ENCODE measurements at places on chromosomes 5 and 9.

DNA sequence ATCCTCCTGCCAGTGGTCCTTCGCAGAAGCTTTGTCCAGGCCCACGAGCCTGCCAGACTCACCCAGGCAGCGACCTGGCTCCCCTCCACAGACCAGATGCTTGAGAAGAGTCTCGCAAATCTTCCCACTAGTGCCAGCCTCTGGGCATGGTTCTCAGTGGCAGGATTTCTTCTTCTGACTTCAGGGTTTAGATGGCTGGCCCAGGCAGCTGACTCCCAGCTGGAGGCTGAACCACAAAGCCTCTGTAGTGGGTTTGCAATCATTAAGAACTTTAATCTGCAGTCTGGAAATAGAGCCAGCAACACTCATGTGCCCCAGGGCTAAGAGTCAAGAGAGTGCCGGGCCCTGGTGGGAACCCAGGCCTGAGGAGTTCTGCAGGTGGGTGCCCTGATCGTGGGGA is 90.6 kb upstream of the ICE1 start:
- no peak for DNase-seq

DNA sequence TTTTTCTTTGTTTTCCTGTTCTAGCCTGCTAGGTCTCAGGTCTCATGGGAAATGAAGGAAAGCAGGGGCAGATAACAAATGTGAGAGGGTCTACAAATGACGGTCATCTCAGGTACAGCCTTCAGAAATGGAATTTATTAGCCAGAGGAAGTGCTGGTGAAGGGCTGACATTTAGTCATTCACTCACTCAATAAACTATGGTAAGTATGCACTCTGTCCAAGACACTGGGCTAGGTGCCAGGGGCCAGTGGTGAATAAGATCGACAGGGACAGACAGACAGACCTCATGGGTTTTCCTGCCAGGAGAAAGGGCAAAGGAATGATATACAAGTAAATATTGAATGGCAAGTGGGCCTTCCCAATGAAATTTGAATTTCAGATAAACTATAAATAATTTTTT is 6.3 kb downstream of the PDE6A start:
- DNase-seq: peak; percentile 82

- DNase-seq: no peak
These were observed 84.6 kb upstream of the FBXW11 start for GRCh38 chr5:172090976-172091547.

GRCh38 chr9:121751686-121752445 is 100.4 kb downstream of the DAB2IP start:
- no peak for DNase-seq

- DNase-seq: no peak
These were observed 153.5 kb upstream of the RAI14 start for GRCh38 chr5:34502581-34502980.

GRCh38 chr5:31186672-31187267 is 6.7 kb upstream of the CDH6 start:
- peak; percentile 43 for DNase-seq

DNA sequence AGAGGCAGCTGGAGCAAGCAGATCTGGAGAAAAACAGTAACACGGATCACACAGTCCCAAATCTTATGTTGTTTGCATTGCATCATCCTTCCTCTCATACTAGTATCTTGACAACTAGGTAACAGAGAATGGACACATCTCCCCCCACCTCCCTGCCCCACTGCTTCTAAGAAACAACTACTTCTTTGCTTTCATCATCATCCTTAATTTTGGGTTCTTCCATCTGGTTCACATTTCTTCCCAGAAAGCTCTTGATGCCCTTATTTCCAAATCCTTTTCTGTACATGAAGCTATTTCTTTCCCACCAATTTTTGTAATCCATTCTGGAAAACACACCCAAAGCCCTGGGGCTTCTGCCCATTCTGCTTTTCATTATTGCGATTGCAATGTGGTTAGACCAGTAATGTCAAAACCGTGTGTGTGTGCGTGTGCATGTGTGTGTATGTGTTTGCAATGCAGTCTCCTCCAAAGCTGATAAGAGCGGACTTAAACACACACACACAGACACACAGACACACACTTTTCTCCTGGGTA is 254.7 kb upstream of the SLC30A5 start:
- DNase-seq: peak; percentile 88

- peak; percentile 66 for DNase-seq
These were observed at the start of gene LPAR1 for GRCh38 chr9:111038331-111039230. Gene LPAR1 (minus strand): TSS chr9:111038470. CDS start chr9:110972117, 66,353 bp downstream.

- no peak for DNase-seq
These were observed 175.6 kb upstream of the COX7C start for GRCh38 chr5:86442036-86442745.

- DNase-seq: no peak
These were observed 424.1 kb upstream of the CD180 start for GRCh38 chr5:67620424-67621397.

- no peak for DNase-seq
These were observed 5.0 kb upstream of the C1QTNF3 start for GRCh38 chr5:34047774-34048572.

- DNase-seq: peak; percentile 28
These were observed 2.3 kb upstream of the SLC12A2 start for GRCh38 chr5:128081111-128081851.

DNA sequence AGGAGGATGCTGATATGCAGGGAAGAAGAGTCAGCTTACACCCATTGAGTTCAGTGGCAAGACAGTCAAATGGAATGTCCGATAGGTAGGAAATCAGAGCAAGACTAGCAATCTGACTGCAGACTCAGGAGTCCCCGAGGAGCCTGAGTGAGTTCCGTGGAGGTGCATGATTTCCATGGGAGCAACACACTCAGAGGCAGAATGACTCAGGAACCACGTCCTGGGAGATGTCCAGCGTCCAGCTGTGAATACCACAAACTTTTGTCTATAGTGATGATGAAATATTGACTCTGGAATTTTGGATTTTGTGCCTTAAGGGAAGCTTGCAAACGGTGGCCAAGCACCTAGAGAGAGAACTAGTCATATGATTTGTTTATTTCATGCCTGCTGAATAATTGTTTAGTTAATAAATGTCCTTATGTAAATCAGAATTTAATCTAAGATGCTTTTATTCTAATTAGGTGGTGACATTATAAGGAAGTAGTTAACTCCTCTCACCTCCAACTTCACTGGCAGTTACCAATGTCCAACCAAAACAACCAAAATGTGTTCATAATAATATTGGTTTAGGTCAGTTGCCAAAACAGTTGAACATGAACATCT is 100.4 kb downstream of the PDE4D start:
- DNase-seq: peak; percentile 97

DNA sequence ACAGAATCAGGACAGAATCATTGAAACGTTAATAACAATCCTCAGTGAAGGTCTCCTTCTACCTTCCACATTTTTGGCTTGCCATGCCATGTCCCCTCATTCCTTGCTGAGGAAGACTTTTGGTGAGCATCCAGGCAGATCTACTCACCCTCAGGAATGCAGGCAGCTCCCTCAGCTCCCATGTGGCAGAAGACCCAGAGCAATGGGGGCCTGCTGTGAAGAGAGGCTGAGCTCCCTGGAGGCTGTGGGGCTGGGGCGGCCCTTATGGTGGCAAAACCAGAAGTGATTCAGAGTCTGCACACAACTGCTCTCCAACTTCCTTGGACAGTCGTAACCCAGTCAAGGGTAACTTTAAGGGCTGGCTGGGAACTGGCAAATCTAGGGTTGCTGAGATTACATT is 247.2 kb upstream of the EFNA5 start:
- peak; percentile 40 for DNase-seq

DNA sequence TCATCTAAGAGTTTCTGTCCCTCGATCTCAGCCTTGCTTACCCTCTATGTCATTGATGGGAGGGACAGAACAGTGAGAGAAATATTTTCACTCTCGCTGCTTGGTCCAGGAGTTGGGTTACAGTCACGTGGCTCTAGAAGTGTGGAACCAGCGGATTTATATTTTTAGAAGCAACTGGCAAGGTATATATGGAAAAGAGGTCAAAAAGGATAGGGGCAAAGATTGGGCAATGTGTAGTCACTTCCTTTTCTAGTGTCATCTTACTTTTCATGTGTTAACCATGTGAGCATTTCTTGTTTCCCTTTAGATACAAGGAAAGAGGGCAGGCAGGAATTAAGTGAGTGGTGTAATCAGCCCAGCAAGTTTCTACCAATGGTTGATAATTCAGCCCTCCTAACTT is 111.5 kb upstream of the ZNF366 start:
- DNase-seq: peak; percentile 43

DNA sequence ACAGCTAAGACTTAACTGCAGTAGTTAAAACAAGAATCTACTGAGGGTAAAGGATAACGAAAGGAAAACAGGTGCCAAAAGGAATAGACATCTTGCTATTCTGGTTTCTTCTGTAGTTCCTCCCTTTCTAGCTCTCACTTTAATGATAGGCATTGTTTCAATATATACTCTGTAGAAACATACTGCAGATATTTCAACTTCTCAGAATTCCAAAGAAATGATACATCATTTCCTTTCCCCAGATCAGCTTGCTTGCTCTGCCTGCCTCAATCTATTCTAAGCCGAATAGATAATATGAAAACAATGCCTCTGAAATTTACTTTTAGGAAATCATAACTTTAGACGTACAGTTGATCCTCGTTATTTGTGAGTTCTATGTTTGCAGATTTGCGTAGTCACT is 46.3 kb downstream of the ACO1 start:
- peak; percentile 70 for DNase-seq

- peak; percentile 76 for DNase-seq
These were observed 13.2 kb downstream of the ATOX1 start for GRCh38 chr5:151745071-151745705.

GRCh38 chr9:134707031-134707680 is 65.6 kb downstream of the COL5A1 start:
- DNase-seq: peak; percentile 84

DNA sequence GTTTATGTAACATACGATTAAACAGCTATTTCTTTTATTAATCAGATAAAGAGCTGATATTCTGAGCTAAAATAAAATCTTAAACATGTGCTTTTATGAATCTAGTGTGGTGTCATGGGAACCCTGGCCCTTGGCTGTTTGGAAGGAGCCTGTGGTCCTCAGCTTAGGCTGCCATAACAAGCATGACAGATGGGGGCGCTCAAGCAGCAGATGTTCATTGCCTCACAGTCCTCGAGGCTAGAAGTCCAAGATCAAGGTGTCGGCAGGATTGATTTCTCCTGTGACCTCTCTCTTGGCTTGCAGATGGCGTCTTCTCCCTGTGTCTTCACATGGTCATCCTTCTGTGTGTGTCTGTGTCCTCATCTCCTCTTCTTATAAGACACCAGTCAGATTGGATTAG is 448.2 kb downstream of the GADD45G start:
- no peak for DNase-seq

All from fibroblast of upper back skin (primary cell).